ENCODE measurements at places on chromosomes 5 and 9.
A peak's percentile ranks its signal among the peaks of the same experiment; 100 is the strongest.

GRCh38 chr5:80502800-80503199, 14.9 kb downstream of the FAM151B start:
- DNase-seq, result no peak

DNA sequence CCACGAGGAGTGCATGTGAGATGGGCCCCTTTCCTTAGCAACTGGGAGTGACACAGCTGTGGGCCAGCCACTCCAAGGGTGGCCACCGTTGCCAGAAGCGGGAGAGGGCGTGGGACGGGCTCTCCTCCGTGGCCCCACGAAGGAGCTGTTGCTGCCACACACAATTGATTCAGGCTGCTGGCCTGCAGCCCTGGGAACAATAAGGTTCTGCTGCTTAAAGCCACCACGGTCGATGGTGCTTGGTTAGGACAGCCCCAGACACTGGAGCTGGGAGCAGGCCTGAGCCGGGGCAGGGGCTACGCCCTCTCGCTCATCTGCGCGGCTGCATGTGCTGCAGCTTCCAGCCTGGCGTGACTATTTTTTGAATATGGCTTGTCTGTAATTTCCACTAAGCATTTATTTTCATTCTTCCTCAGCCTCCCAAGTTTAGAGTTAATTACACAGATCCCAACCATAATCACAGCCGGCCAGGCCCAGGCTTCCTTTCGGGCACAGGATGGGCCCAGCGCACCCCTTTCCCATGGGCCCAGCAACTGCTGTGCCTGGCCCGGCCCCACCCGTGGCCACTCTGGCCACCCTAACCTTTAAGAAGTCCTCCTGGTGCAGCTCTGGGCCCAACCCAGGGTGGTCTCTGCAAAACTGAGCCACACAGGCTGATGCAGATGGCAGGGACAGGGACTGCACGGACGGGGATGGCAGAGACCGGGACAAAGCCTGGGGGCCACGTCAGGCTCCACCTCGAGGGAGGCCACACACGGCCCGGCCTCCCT, 49.7 kb downstream of the VAV2 start:
- DNase-seq, result no peak

GRCh38 chr5:134406390-134406789, 5.3 kb downstream of the CDKN2AIPNL start:
- no peak for DNase-seq

DNA sequence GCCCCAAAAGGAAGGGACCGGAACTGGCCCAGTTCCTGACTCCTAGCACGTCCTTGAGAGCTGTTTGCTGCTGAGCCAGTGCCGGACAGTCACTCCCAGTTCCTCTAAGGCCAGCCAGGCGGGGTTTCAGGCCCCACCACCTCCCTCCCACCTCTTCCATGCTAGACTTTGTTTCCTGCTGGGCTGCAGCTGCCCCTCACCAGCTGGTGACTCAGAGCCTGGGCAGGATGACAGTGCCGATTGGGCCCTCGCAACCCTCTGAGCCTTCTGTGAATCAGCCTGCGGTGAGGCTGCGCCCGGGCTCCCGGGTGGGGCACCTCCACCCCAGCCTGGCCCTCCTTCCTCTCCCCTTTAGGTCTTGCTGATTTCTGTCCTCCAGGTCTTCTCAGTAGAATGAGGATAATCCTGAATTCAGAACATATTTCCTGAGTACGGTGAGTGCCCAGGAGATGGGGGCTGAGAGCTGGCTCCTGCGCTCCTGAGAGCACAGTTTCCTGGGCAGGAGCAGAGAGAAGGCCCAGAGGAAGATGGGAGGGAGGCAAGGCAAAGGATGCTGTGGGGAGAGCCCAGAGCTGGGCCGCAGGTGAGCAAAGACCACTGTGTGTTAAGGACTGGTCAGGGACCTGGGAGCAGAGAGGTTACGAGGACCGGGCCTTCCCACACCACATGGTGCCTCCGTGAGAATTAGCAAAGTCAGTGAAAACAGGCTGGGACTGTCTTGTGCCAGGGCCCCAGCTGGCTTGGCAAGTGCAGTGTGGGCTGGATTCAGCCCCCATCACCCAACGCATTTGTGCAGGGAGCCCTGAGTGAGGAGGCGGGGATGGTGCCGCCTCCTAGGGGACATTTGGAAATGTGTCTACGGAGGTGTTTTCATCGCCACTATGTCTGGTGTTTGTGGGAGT, 32.9 kb upstream of the STXBP1 start:
- peak; percentile 97 for DNase-seq

GRCh38 chr9:131297903-131298302, 8.4 kb downstream of the PLPP7 start:
- DNase-seq, result no peak
